ENCODE measurements at places on chromosomes 7 and 10.
A peak's percentile ranks its signal among the peaks of the same experiment; 100 is the strongest.

DNA sequence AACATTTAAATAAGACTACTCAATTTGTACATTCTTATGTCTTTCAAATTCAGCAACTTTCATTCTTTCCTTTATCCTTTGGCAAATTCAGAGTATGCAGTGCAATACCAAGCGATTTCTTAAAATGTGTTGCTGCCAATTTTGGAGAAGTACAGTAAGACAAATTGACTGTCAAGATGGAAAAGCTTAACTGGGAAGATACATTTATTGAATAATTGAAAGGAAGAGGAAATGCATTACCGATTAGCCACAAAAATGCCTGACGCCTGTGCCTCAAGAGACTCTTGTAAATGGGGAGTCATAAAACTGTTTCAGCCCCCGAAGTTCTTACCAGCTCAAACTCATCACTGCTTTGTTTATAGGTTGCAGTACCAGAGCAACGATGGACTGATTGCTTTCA is 373.3 kb upstream of the GALNT17 start:
- DNase-seq, result no peak

- DNase-seq, result peak; percentile 63
These were observed 98.0 kb upstream of the ANLN start for GRCh38 chr7:36291387-36292316.

GRCh38 chr7:46752881-46753366 is 829.0 kb downstream of the TNS3 start:
- no peak for DNase-seq

- no peak for DNase-seq
These were observed 60.0 kb downstream of the EVX1 start for GRCh38 chr7:27302590-27302989.

DNA sequence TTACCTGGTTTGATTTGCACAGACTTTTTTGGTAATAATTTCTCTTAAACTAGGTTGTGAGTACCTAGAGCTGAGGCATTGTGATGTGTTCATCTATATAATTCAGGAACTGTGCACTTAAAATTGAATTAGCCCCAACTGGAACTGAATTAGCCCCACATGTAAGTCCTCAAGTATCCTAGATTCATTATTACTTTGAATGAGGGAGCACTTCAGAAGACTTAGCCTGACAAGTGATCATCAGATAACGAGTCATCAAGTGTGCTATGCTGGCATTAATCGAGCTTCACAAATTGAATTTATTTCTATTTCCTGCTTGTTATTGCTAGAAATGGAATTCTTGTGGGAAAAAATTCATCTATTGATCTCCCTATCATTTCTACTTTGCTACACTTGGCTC is 323.4 kb upstream of the SEMA3D start:
- DNase-seq, result no peak

DNA sequence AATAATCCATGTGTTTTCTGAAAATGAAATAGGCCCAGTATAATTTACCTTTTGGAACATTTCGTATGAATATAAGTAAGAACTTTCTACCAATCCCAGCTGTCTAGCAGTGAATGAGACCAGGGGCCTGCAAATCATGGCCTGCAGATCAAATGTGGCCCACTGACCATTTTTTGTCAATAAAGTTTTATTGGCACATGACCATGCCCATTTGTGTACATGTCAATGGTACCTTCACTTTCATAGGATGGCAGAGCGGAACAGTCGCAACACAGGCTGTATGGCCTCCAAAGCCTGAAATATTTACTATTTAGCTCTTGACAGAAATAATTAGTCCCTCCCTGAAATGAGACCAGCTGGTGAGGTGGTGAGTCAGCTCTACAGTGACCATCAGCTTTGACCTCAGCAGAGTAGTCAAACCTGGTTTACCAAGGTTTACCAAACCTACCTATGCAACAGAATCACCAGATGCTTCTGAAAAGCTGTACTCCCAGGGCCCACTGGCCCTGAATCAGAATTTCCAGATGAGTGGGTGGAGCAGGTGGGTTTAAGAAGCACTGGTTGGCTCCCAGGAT is 13.8 kb upstream of the C10orf90 start:
- no peak for DNase-seq

- DNase-seq, result no peak
These were observed 512.6 kb downstream of the PTPRN2 start for GRCh38 chr7:158074896-158075632.

DNA sequence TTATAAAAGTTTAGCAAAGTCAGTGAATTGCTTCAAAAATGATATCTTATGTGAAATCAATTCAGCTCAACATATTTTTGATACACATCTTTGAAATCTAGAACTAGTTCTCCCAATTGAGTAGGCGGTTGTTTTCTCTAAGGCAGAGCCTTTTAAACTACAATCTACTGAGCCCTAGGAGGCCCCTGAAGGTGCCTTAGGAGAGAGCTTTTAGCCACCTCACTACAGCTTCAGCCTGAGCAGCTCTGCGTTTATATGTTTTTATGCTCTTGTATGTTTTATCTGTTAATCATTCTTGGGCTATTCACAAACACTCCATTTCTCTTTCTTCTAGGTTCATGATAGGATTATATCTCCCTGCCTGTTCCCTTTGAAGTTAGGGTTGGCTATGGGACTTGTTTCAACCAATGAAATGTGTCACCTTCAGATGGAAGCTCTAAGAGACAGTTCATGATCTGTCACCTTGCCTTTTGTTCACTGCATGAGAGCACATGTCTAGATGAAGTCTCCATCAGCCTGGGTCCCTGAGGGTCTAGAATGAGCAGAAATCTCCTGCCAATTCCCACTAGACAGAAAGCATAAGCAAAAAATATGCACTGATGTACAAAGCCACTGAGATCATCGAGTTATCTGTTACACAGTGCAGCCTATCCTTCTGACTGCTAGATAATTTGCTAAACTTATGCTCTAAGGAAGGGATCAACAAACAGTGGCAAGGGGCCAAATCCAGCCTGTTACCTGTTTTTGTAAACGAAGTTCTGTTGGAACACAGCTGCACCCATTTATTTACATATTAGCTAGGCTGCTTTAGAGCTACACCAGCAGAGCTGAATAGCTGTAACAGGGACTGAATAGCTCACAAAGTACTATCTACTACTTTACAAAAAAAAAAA is 128.5 kb upstream of the CDK1 start:
- no peak for DNase-seq

DNA sequence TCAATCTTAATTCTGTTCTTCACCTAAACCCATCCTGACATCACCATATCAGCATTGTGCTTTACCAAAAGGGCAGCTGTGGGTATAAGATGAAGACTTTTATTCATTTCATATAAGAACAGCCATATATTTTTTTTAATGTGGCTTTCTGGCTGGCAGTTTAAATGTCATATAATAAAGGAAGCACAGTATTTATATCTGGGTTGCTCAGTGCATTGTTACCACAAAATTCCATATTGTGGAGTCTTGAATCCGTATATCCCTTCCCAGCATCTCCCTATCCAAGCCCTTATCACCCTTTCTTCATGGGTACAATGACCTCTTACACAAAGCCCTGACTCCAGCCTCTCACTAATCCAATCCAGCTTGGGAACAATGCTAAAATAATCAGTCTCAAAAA is 125.8 kb downstream of the RAPGEF5 start:
- no peak for DNase-seq

DNA sequence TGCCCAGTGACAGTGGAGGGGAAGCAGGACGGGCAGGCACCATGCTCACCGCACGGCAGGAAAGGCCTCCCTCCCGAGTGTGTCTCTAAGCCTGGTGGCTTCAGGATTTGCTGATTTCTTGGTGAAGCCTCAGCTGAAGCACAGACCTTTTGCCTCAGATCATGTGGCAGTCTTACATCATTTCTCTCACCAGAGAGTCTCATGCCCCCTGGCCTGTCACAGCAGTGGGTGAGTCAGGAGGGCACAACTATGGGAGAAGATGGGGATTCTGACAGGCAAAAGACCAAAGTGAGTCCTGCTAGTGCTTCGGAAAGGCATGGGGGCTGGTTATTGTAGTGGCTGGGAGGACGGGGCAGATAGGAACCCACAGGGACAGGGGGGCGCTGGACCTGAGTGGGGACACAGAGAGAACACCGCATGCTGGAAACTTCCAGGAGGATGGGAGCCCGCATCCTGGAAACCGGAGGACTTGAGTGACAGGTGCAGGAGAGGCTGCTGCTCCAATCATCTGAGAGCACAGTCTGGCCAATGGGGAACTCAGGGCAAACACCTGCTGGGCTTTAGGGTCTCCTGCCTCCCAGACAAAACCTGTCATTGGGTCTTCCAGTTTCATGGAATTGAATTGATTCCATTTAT is 166.8 kb downstream of the ADARB2 start:
- no peak for DNase-seq

DNA sequence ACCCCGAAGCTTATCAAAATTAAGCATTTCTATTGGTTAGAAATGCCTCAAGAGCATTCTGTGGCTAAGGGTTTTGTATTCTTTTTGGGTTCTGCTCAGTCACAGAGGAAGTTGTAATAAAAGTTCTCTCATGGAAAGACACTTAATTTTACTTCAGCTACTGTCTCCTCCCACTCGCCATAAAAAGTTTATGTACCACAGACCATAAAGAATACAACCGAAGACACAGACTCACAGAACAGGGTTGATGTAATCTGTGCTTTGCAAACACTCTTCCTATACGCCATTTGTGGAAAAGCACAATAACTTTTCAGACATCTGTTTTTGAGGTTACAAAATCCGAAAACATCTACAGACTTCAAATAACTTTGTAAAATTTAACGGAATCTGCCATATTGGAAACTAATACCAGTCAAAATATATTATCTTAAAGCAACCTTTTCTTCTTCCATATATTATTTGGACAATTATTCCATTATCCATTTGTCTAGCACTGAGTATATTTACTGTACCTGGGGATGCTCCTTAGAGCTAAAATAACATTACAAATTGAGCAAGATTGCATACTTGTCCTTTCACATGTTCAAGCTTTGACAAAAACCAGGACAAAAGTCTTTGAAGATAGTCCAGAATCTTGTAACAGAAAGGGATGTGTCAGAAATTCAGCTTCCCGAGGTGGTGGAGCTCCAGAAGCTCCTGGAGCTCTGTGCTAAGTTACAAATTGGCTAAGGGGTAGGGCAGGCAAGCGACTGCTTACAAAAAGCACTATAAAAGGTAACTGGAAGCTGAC is 219.0 kb upstream of the MEOX2 start:
- no peak for DNase-seq
